ENCODE measurements at places on chromosomes 11 and 22.
A peak's percentile ranks its signal among the peaks of the same experiment; 100 is the strongest.

GRCh38 chr11:111339758-111340388 is 39.2 kb downstream of the POU2AF1 start:
- no peak for DNase-seq

GRCh38 chr11:126456783-126457542 is 101.5 kb downstream of the ST3GAL4 start:
- DNase-seq: no peak

DNA sequence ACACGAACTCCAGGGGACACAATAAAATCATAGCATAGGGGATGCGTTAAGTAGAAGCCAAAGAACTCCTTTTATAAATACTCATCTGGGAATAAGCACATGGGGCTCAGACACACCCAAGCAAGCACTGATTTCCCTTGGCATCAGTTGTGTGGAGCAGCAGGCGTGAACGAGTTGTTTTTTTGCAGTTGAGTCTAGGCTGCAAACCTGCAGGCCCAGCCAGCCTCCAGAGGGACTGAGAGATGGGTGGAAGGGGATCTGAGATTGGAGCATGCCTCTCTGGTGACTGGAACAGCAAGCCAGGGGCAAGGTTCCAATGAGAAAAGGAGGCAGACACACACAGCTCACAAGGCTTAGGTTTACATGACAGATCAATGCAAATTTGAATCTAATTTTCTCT is 27.4 kb upstream of the SEZ6L start:
- no peak for DNase-seq

DNA sequence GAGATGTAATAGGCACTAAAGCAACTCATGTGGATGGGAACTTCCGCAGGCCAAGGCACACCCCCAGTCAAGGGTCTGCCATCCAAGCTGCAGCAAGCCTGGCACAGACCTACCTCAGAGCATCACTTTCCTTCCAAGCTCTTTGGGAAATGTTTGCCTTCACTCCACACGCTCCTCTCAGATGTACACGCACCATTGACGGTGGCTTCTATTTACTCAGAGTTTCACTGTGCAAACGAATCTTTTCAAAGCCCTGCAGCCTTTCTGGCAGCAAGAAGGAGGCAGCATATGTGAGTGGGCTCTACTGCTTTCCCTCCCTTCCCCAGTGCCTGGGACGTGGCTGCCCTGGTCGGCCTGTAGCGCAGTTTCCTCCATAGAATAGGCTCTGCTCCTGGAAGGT is 60.9 kb upstream of the USP47 start:
- no peak for DNase-seq

DNA sequence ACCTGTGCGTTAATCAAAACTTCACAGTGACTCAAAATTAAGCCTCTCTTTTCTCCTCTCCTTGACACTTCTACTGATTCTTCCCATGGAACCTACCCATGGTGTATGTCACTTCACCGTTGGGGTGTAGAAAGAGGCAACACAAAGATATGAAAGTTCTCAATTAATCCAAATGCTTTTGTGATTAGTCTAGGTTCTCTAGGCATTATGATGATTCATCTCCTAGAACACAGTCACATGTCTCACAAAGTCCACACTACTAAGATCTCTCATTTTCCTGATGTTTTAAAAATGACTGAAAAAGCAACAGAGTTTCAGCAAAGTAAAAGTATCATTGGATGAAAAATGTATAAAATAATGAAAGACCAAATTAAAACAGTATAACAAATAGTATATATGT is 13.7 kb upstream of the SCGB2A2 start:
- no peak for DNase-seq

- no peak for DNase-seq
These were observed 75.2 kb downstream of the ZNRF3 start for GRCh38 chr22:28958611-28959010.

GRCh38 chr22:25563761-25564319 is 635 bp upstream of the GRK3 start:
- no peak for DNase-seq

DNA sequence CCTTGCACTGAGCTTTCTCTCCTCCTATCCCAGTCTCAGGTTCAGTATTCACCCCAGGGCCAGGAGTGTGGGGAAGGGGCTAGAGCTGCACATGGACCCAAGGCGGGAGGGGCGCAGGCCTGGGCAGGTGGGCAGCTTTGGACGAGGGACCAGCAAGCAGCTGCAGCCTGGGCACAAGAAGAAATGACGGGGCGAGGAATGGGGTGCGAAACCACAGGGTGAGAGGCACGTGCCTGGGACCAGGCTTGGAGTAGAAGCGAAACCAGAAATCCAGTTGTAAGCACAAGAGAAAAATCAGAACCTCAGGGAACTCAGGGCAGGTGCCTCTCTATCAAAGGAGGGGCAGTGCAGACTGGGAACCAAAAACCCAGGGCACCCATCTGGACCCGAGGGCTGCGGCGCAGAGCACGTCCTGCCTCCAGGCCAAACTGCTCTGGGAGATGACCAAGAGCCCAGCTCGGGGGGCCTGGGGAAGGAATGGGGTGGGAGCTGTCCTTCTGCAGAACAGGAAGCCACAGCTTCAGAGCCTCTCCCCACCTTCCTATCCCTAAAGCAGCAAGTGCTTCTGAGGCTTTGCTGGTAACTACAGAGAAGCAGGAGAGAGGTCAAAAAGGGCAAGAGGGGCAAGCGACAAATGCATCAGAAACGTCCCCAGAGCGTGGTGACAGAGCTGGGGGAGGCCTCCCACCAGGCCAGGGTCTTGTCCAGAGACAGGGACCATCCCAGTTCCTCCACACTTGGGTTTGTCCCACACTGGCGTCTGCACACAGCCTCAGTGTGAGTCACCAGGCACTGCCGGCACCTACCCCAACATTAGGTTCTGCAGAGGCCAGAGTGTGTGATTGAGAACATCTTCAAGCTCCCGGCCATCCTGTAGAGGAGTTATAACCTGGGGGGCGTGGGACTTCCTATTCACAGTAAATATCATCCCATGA is 18.3 kb upstream of the TMPRSS4 start:
- DNase-seq: no peak

DNA sequence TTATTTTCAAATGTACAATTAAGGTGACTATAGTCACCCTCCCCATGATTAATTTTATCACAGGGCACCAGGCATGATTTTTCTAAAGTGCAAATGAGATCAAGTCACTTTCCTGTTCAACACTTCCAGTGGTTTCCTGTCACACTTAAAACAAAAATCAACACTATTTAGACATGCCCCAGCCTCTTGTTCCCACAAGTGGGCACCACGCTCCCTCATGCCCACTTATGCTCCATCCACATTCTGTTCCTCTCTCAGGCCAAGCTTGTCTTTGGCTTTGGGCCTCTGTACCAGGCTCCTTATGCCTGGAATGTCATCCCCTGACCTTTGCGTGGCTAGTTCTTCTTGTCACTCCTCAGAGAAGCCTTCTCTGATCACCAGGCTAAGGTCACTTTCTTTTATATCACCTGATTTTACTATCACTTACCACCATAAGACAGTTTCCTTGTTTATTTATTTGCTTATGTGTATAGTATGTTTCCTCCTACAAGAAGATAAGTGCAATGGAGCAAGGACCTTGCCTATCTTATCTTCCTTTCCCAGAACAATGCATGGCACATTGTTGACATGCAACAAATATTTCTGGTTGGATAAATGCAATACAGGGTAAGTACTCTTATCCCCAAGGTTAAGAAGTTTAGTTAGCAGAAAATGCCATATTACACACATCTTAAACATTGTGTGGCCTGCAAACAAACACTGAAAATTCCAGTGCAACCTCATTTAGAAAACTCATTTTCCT is 50.9 kb upstream of the PANX1 start:
- no peak for DNase-seq

GRCh38 chr11:64989416-64989815 is 7.4 kb downstream of the BATF2 start:
- DNase-seq: no peak

DNA sequence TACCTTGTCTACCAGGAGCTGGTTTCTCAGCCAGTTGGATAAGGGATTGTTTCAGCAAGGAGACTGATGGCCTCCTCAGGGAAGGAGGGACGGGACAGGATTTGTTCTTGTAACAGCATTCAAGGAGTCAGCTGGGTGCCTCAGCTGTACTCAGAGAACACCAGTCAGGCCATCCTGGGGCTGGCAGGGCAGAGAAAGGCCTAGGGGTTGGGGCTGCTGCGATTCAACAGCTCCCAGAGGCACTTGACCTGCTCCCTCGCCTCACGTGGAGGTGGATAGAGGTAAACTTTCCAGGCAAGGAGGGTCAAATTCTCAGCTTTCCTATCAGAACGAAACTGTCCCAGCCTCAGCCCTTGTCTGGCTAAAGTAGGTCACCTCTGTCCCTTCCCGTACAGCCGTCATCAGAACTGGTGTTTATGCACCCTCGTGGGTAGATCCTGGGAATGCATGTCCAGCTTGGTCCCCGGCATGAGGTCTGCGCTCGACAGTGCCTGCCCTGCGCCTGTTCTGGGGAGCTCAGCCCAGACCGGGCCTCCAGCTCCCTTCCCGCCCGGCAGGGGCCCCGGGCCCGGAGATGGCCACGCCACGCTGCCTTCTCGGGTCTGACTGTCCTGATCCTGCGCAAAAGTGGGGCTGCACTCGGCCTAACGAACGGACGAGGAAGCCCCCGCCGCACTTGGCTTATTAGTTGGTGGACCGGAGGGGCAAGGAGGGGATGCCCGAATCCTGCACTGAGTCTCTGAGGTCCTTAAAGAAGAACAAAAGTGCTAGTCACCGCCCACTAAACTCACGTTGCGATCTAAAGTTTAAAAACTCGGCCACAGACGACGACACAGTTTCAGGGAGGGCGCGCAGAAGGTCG is 762 bp upstream of the CCDC134 start:
- no peak for DNase-seq

DNA sequence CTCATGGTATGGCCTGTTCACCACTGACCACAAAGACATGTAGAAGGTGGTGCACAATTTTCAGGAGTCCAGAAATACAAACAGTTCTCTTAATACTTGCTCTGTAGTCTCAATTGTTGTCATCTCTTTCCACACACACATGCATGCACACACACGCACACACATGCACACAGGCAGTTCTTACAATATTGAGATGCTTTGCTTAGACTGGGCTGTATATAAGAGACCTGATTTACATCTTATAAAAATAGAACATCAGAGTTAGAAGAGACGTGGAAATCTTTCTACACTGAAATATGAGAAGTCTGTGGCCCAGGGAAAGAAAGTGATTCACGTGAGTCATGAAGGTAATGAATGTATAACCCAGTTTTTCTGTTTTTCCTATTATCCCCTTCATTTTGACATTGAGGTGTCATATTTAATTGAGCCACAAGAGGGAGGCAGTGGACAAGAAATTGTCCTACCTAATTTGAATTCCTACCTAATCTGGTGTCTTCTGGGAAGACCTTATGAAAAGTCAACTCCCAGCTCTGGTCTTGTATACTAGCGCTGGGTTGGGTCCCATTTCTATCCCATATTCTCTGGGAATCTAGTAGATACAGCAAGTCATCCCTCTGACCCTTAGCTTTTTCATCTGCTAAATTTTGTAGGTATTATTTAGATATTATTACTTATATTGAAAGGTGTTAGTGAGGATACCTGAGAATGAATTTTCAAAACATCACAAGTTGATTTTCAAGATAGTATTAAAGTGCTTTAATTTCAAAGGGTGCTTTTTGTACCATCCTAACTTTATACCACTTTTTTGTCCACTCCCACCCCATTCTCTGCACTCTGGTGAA is 14.9 kb upstream of the MS4A4A start:
- DNase-seq: no peak

DNA sequence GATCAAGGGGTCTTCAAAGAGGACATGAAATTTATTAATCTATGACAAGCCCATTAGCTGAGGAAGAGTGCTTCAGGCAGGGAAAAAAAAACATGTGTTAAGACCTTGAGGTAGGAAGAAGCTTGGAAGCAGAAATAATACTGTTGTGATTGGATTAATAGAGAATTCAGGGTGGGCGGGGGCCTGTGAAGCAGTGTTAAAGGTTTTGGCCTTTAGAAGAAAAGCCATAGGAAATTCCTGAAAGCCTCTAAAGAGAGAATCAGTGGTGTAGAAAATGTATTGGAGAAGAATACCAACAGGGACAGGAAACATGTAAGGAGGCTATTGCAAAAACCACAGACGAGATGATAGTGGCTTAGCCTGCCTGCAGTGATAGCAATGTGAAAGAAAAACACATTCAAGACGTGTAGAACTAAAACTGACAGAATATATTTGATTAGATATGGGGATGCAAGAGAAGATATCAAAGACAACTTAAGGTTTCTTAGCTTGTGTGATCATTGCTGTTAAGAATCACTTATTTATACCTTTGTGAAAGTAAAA is 404.4 kb upstream of the ANO3 start:
- no peak for DNase-seq

- DNase-seq: peak; percentile 1
These were observed 101.4 kb downstream of the SYT9 start for GRCh38 chr11:7353100-7353499.

- peak; percentile 76 for DNase-seq
These were observed 37.6 kb downstream of the ATXN10 start for GRCh38 chr22:45709060-45709739.

DNA sequence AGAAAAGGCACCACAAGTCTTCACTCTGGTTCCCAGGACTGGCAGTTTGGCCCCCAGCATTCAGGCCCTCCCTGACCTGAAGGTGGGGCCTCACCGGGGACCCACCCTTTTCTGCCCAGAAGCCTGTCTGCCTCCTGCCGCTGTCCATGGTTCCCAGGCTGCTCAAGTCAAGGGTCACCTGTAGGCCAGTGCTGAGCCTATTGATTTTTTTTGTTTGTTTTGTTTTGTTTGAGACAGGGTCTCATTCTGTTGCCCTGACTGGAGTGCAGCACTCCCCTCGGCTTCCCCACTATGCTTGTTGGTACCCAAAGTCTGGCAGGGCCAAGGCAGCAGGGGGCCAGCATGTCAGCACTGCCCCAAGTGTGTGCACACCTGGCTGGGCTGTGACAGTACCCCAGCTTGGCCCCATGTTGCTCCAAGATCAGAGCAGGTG is 11.0 kb upstream of the MED17 start:
- DNase-seq: no peak

DNA sequence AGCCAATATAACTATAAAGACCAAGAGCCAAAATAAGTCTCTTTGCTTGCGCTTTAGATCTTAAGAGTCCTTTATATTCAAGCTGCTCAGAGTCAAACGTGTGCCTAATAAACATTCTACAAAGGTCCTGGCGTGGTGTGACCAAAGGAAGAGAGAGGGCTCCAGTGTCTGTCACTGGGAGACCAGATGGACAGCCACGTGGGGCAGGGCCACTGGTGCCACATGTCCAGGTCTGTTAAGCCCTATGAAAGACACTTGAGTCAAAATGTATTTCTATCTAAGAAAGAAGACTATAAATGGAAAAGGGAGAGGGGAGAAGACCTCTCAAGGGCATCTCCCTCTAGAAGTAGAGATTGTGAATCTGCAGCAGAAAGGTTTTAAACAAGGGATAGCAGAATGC is 32.2 kb upstream of the EHF start:
- DNase-seq: no peak

DNA sequence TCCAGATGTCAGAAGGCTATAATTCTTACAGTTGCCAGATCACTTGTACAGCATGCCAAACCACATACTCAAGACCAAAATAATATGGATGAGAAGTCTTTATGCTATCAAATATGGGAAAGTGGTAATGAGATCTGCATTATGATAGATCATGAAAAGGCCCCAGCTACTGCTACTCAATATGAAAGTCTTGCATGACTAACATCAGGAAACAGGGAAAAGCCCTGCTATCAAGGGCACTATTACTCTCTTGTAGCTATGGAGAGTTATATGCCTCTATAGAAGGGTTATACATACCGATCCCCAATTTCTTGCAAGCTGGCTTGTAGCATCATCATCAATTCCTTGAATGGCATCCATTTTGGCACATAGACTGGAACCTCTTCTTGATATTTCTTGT is 30.2 kb upstream of the TMPRSS5 start:
- DNase-seq: no peak
